ENCODE measurements at places on chromosomes 5 and 9. TPM values are rescaled to one million over a fixed set of nuclear protein-coding genes. Genes with fewer than 3 reads are reported as not detected.

The FAT2 gene
- 0.02 TPM for total RNA-seq

The CCDC183 gene
- total RNA-seq: not detected

DNA sequence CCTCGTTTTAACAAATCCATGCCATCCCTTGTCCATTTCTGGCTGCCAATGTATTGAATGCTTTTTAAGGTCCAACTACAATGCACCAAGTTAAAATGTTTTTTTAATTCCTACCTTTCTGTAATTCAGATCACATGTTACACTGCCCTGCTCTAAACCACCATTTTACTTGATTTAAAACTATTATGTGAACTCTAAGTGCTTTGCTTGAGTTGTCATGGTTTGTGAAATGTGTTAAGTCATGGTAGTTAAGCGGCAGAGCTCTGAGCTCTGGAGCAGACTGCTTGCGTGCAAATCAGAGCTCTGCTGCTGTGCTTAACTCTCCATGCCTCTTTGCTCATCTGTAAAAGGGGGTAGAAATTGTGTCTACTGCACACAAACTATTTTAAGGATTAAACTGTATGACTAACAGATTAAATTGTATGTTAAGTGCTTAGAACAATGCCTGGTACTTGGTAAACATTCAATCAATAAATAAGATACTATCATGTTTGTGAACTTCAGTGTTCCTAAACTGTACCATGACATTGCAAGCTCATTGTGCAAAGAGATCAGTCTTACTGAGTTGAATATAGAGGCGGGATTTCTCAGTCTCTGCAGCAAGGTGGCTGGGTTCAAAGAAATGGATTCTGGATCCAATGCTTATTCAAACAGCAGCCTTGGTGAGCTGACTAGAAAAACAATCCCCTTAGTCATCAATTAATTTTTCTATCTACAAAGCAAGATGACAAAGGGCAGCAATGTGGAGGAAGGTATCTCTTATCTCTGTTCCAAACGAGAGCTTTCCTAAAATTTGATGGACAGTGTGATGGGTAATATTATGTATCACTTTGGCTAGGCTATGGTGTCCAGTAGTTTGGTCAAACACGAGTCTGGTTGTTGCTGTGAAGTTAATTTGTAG, 16.1 kb upstream of the CMBL start:
- DNase-seq: no peak

GRCh38 chr9:69079186-69079585, 43.6 kb downstream of the FXN start:
- DNase-seq: no peak

GRCh38 chr5:107127878-107128277, 542.9 kb downstream of the EFNA5 start:
- no peak for DNase-seq

DNA sequence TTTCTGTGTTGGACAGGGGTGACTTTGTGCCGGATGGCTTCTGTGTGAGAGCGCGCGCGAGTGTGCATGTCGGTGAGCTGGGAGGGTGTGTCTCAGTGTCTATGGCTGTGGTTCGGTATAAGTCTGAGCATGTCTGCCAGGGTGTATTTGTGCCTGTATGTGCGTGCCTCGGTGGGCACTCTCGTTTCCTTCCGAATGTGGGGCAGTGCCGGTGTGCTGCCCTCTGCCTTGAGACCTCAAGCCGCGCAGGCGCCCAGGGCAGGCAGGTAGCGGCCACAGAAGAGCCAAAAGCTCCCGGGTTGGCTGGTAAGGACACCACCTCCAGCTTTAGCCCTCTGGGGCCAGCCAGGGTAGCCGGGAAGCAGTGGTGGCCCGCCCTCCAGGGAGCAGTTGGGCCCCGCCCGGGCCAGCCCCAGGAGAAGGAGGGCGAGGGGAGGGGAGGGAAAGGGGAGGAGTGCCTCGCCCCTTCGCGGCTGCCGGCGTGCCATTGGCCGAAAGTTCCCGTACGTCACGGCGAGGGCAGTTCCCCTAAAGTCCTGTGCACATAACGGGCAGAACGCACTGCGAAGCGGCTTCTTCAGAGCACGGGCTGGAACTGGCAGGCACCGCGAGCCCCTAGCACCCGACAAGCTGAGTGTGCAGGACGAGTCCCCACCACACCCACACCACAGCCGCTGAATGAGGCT, at the start of gene ADRB2:
Gene ADRB2, plus strand, starts transcription at position 559 of the 686 bp plus-strand sequence. CDS start 221 bp downstream, outside the sequence.
- peak; percentile 84 for DNase-seq

GRCh38 chr9:76594764-76595424, 135.9 kb downstream of the GCNT1 start:
- DNase-seq: no peak

- no peak for DNase-seq
Measured at GRCh38 chr5:143386725-143387124, 16.8 kb downstream of the NR3C1 start.

- no peak for DNase-seq
Measured at GRCh38 chr5:117559005-117559844, 984.6 kb upstream of the SEMA6A start.

All from activated B cell treated with CpG ODN at 0.5 μM for 24 hours (primary cell).